NCI-H446 treated with DMSO at 0.1 percent for 48 hours (cell line): ENCODE measurements at places on chromosomes 12 and 14.
A peak's percentile ranks its signal among the peaks of the same experiment; 100 is the strongest.

- DNase-seq, result no peak
These were observed 30.4 kb upstream of the PPP2R5E start for GRCh38 chr14:63573581-63573980.

- DNase-seq, result no peak
These were observed 8.3 kb downstream of the CISTR start for GRCh38 chr12:53743266-53744129.

GRCh38 chr12:99498756-99499155 is 148.8 kb upstream of the GARIN6 start:
- DNase-seq, result no peak

- DNase-seq, result no peak
These were observed 16.9 kb downstream of the ASPG start for GRCh38 chr14:104102282-104102914.

DNA sequence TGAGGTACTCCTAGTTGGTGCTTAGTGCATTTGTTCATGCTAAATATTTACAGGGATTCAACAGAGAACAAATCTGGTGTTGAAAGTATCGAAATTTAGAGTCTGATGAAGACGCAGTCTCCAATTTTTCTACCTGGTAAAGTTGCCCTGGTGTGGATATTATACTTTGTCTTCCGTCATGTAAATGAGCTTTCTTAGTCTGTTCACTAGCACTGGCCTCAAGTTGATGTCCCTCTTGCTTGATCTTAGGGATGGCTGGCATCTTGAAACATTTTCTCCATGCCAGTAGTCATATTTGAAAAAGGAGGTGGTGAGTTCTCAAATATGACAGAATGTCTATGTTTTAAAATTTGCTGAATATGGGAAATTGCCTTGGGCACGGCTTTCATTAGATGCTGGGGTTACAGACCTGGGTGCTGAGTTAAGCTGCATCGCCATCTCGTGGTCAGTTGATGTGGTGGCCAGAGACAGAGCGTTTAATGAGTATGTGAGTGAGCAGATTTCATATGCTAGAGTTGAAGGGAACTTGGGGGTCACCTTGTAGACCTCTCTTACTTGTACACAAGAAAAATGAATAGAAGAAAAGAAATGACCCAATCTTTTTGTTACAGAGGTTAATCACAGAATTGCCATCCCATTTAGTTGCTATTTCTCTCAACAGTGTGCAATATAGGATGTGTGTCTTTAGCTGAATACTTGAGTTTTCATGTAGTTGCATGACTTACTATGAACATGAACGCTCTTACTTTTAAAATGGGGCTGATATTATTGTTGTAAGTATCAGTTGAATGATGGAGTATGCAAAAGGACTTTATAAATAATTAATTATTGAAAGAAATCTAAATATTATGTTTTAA is 172.8 kb upstream of the DCN start:
- DNase-seq, result peak; percentile 40

DNA sequence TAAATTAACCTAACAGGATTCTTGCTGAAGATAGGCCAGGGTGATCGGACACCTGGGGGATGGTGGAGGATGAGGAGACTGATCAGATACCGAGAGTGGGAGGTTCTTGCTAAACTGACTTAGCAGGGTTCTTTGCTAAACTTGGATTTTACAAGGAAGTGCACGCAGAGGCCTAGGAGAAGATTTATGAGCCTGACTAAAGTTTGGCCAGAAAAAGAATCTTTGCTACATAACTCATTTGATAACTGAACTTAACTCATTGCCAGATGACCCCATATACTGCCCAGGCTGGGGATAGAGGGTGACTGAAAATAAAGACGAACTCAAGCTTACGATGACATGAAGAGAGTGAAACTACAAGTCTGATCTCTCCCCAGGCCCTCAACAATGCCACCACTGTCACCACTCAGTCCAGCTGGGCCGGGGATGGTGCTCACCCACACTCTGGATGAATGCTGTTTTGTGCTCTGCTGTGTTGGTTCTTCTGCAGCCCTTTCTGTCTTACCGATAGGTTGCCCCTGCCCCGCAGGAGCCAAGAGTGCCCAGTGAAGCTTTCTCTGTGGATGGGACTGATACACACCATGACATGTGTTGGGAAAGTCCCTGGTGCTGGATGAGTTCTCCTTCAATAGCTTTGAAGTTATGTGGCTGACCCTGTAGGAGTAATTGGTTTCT is 29.0 kb downstream of the PPFIBP1 start:
- no peak for DNase-seq

- no peak for DNase-seq
These were observed 2.6 kb downstream of the GDF11 start for GRCh38 chr12:55745361-55746173.

- DNase-seq, result no peak
These were observed 67.7 kb downstream of the EID3 start for GRCh38 chr12:104371043-104371870.

- DNase-seq, result no peak
These were observed 35.7 kb downstream of the RTL1 start for GRCh38 chr14:100867631-100868315.

DNA sequence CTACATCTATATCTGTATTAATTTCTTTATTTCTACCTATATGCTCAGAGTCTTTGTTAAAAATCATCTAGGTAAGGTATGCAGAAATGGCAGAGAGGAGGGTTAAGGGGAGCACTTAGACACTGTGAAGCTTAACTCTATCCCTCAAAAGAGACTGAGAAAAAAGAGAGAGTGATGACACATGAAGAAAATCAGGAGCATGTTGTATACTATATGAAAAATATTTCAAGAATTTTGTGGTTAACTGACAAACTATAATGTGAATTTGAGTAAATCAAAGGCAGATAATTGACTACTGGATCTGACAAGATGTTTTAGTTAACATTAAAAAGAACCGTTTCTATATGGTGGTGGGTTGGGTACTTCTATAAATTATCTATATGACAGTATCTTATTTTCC is 1814.2 kb upstream of the SEL1L start:
- no peak for DNase-seq

DNA sequence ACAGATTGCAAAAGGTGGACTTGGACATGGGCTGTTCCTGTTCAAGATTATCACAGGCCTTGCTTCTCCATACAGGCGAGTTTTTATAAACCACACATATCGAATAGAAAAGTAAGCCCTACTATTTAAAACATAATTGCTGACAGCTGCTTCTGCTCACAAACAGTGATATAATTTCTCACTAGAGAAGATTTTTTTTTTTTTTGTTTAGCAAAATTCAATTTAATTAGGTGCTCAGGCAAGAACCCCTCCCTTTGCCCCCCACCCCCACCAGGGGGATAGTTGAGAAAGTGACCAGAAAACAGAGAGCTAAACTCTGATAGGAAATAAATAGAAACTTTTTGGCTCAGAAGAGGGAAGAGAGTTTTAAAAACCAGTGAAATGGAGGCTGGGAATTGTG is 132.8 kb upstream of the CRY1 start:
- DNase-seq, result no peak

GRCh38 chr12:94592080-94592479 is 58.3 kb downstream of the TMCC3 start:
- no peak for DNase-seq

DNA sequence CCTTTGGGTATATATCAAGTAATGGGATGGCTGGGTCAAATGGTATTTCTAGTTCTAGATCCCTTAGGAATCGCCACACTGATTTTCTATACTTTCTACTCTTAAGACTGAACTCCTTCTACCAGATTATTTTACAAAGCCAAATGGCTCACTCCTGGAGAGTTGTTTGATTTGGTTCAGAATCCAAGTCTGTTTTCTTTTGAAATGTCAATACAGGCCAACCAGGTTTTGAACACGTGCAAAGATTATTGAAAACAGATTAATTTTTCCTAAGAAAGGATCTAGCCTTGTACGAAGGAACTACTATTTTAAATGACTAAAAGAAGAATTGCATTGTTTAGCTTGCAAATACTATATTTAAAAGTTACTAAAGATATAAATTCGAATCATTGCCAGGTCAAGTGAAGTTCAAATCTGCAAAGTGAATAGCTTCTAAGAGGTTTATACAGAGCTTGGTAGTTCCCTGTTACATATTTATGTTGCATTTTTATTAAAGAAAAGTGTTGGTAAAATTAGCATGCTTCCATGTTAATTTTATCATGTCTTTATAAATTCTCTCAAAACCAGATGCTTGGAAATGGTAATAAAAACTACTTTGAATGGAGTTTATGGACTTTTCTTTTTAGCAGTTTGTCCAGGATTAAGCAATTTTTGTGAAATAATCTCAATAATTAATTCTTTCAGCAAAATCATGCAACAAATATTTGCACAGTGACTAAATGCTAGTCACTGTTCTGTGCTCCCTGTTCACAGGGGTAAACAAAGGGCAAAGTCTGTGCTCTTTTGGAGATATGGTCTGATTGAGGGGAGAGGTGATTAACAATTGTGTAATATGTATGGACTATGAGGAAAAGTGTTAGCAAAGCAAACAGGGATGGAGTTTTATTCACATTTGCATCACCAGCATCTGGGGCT is 38.9 kb downstream of the GPR65 start:
- DNase-seq, result no peak

GRCh38 chr12:62597253-62597652 is 130.6 kb downstream of the MON2 start:
- DNase-seq, result no peak

GRCh38 chr12:95648990-95649791 is 97.9 kb upstream of the USP44 start:
- DNase-seq, result no peak
